ENCODE measurements at places on chromosomes 7 and 10.

DNA sequence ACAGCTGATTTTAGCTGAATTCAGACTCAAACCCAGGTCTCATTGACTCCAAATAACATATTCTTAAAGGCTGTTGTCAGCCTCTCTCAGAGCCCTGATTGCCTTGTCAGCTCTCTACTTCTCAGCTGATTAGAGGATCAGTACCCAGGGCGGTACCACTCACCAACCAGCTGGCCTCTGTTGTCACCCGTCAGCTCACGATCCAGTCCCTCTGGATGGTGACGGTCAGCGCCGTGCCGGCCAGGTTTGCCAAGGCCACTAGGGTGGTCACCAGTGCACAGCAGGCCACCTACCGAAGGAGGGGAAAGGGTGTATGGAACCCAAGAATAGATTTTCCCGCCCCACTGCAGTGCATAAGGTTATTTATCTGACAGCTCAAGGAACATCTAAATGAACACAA, 52.3 kb upstream of the TOMM7 start:
- DNase-seq = no peak

GRCh38 chr7:95407751-95408150, 11.6 kb upstream of the PON3 start:
- no peak for DNase-seq

GRCh38 chr10:70564901-70565351, 37.6 kb downstream of the PRF1 start:
- DNase-seq = no peak

GRCh38 chr7:96778263-96778662, 68.6 kb upstream of the SEM1 start:
- no peak for DNase-seq

- DNase-seq = no peak
Observed at GRCh38 chr7:120714945-120715344, 143.0 kb downstream of the TSPAN12 start.

All from HTR-8/SVneo (cell line).